ENCODE measurements at places on chromosomes 5 and 9.

DNA sequence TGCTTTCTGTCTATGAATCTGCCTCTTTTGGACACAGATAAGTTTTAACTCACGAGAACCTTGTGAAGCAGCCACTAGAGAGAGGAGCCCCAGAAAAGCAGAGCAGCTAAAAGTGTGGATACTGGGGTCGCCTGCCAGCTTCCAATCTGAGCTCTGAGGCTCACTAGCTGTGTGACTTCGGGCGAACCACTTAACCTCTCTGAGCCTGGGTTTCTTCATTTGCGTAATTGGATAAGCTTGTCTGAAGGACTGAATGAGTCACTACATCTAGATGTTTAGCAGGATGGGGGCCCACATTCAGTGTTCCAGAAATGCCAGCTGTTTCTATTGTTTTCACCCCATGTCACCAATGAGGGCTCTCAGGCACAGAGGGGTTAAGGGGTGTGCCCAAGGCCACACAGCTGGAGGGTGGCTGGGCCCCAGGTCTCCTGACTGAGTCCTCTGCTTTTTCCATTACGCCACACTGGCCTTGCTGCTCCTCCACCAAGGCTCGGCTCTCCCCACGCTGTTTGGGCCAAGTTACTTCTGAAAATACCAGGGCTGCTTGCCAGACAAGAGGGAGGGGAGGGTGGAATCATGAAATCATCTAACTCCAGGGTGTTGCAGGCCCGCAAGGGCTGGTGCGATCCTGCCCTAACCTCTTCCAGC is 36.2 kb downstream of the SH3PXD2B start:
- DNase-seq, result no peak

GRCh38 chr5:129804705-129805104 is 56.8 kb downstream of the MINAR2 start:
- no peak for DNase-seq

- no peak for DNase-seq
Measured at GRCh38 chr9:7401116-7401515, 398.5 kb downstream of the DMAC1 start.

GRCh38 chr5:147303251-147303650 is 68.4 kb downstream of the STK32A start:
- no peak for DNase-seq

DNA sequence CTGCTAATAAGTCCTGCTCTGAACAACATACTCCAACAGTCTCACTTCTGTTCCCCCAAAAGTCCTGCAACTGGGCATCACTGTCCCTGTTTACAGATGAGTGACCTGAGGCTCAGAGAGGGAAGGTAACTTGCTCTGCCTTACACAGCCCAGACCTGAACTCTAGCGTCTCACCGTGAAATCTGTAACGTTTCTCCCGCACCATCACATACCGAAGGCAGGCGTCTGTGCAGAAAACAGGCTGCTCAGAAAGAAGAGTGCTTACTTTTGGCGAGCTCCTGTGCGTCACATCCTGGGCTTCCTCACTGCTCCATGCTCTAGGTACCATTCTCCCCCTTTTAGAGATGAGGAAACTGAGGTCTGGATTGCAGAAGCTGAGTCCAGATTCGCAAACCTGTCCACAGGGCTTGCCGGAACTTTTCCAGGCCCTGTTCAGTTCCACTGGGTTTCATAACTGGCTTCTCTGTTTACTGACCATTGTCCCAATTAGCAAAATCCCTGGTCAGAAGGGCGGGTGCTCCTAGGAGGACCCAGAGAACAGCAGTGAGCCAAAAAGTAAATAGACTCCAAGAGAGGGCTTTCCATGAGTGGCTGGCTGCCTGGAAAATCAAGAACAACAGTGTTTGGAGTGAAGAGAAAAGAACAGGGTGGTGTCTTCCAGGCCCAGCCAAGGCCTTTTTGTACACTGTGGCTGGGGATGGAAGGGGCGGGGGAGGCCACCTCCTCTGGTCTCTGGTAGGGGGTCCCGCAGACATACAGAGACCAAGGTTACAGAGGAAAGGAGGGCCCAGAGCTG is 27.1 kb downstream of the GSN start:
- DNase-seq, result no peak

- no peak for DNase-seq
Measured at GRCh38 chr9:129491487-129491855, 129.4 kb downstream of the C9orf50 start.

DNA sequence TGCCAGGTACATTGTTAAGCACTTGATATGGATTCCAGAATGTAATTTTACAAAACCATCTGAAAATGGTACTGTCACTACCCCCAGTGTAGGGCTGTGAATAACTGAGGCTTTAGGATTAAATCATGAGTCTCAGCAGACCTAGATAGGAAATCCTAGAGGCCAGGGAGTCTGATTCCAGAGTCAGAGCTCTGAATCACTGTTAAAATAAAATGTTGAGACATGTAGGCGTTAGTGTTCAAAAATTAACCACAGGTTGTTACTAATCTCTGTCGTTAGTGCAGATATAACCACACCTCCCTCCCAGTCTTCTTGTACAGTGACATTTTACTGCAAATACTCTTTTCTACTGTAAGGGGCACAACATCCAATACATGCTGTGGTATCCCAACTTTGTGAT is 1828.8 kb downstream of the MAT2B start:
- DNase-seq, result no peak

DNA sequence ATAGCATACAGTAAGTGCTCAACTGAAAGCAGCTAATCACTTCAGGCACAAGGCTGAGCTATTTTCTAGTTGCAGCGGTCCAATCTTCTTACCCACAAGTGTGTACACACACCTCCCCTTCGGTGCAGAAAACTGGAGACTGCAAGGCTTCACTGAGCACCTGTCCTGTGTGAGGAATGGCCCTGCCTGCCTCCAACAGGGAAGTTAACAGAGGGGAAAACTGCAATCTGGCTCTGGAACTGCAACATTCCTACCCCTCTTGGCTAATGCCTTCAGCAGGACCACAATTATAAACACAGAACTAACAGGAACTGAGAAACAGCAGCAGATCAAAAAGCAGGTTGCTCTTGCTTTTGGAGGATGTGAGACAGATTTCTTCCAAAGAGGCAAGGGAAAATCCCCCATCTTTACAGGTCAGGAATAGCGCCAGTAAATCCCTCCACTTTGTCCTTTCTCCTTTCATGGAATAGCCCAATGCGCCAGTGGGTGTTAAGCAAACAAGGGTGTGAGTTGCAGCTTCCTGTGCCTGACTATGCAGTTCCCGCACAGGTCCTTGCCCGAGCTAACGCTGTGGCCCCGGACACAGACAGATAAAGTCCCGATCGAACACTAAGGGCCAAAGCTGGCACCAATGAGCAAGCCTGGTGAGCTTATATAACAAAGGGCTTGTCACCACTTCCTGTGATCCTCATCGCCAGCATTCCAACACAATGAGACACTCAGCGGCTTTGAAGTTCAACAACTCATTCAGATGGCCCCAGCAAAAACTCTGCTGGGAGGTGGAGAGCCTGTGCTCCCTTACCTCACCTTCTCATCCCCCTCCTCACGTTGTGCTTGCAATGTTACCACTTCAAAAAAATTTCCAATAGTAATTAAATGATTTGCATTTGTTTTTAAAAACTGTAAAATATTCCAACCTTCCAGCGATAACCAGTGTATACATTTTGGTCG is 21.5 kb downstream of the SHB start:
- no peak for DNase-seq

DNA sequence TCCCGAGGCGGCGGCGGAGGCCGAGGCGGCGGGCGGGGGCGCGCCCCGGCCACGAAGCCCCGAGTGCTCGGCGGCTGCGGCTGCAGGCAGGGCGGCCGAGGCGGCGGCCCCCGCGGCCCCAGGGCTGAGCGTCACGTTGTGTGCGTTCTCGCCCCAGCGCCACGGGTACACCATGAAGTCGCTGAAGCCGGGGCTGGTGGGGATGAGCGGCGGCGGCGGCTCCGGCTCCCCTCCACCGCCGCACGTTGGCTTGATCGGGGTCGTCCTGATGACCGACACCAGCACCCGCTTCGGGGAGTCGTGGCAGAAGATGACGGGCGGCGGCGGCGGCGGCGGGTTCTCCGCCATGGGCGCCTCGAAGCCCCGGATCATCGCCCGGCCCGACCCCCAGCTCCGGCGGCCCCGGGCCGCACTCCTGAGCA is 498 bp downstream of the ZNF367 start:
- no peak for DNase-seq

- DNase-seq, result no peak
Measured at GRCh38 chr5:121745407-121745806, 106.3 kb upstream of the FTMT start.

DNA sequence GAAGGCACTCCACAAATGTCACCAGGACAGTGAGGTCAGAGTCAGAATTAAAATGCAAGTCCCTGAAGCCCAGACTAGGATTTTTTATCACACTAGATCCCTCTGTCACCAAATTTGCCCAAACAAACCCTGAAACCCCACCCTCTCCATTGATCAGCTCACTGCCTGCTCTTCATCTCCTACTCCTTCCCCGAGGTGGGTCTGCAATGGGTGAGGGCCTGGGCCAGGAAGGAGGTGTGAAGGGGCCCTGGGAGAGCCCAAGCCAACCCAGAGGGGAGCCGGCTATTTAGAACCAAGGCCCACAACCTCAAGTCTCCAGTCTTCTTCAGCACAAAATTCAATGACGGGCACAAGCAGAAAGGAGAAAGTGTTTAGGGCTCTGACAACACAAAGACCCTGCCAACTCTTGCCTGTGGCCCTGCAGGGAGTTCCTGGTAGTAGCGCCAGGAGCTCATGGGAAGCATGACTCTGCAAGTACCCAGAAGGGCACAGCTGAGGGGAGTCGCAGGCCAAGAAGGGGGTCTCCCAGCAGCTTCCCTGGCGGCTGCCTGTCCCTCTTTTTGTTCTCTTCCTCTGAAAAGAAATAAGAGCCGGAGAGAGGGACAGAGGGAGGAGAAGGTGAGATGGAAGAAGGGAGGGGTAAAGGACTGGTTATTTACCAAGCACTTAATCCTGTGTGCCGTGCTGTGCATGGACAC is 5.5 kb downstream of the FOXI1 start:
- no peak for DNase-seq

DNA sequence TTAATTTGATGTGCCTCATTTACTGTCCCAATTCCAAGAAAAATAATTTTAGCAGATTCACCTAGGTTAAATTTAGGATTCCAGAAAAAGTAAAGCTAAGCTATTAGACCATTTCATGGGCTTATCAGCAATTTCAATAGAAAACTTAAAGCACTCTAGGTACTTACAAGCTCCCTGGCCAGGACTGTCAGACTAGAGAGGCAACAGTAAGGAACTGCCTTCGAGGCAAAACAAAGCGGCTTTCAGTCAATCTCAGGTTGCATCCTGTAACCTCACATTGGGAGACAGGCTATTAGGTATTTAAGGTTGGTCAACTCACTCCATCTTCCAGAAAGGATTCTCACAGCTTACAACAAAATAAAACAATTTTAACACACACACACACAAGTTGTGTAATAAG is 48.7 kb upstream of the FSD1L start:
- DNase-seq, result no peak

Measured in SHP77 treated with DMSO at 0.1 percent for 48 hours (cell line).